ENCODE measurements at places on chromosomes 5 and 9.

DNA sequence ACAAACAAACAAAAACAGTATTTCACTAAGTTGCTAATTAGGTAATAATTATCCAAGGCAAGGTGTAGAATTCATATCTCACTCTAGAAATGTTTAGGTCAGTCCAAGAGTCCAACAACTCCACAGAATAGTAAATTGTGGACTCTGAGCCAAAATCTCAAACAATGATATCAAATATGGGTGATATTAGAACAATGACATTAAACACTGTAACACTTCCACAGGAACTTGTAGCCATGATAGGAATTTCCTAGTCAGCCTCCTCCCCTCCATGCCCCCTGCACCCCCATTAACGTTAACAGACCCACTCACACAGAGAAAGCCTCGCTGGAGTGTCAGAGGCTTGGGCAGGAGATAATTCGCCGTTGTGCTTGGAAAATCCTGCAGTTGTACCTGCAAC is 305.0 kb upstream of the PIK3R1 start:
- DNase-seq, result no peak

DNA sequence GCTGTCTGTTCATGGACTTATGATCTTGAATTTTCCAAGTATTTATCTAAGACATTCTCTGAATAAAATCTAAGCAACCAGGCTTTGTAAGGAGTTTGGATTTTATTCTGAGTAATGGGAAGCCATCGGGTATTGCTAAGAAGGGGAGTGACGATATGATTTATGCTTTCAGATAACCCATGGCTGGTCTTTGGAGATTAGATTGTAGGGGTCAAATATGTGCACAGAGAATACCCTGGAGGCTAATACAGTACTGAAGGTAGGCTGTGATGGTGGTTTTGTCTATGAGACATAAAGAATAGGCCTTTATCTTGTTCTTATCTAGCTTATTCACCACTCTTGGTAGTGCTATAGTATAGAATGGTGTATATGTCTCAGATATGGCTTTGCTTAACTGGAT is 60.0 kb upstream of the C5orf46 start:
- DNase-seq, result no peak

DNA sequence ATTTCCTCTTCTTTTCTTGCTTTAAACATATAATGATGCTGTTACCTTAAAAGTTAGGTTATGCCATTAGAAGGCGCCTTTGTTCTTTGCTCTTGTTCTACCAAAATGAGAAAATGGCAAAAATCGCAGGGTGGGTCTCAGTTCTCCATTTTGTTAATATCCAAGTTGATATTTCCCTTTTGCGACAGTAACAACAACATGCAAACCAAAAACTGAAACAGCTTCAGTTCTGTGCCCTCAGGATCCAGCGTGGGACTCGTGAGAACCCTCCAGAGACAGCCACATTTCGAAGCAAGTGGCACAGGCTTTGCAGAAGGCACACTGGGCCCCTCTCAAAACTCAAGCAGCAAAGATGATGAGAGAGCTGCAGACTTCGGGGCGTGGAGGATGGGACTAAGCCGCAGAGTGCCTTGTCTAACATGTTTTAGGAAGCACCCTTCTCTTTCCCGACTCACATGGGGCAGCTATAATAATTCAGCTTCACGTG is 33.0 kb upstream of the LCP2 start:
- no peak for DNase-seq

DNA sequence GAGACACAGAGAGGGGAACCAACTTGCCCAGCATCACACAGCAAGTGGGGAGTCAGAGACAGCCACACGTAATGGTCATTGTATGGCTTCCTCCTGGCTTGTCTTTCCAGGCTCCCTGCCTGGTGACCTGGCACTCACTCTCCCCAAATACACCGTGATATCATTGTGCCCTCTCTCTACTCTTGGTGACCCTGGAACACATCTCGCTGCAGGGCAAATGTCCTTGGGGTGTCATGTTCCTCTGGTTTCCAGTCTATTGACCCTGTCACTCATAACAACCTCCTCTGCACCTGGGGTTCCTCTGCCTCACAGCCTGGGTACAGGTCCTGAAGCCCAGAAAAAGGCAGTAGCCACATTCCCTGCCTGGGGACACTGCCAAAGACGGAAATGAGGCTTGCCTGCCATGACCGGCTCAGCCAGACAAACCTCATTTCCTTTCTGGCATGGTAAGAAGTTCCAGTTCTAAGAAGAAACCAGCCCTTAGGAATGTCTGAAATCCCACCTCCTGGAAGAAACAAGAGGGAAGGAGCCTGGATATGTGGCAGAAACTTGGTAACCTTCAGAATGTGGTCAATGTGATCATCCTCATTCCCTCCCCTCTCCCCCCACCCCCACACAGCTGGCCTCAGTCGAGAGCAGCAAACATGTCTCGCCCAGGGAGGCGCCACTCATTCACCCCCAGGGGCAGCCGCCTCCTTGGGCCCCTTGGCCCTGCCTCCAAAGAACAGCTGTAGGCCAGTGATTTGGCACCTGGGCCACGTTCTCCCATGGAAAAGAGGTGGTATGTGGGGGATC is 30.6 kb upstream of the SMU1 start:
- DNase-seq, result no peak

DNA sequence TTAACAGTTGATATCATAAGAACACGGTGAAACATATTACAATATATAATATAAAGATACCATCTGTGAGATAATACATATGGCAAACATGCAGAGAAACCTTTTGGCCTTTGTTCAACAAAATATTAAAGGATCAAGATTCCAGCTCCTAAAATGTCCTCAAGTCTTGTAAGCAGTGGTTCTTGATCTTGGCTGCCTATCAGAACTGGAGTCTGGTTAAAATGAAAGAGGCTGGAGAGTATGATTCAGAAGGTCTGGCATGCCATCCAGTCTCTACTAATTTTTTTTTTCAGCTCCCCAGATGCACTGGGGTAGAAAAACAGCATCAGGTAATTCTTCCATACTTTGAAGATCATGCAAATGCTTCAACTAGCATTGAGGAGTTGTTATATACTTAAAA is 83.2 kb downstream of the TNC start:
- DNase-seq, result no peak

DNA sequence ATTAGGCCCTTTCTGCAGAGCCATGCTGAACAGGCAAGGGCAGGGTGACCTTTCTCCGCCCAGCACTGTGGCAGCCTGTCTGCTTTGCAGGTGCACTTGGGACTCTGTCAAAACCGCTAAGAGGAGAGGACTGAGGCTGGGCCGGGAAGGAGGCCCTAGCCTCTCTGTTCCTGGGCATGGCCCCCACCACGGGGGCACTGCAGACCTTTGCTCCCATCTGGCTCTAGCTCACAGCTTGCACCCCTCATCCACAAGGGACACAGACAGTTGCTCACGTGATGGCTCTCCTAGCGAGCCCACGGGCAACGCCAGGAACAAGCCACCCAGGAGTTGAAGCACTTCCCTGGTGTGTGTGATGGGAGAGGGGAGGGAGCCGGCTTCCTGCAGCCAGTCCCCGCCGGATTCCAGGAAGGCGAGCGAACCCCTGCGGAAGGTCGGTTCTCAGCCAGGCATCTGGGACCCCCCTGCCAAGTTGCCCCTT is 43.0 kb upstream of the FCN1 start:
- DNase-seq, result no peak

- DNase-seq, result no peak
Measured at GRCh38 chr9:114804505-114804904, 1.3 kb downstream of the TNFSF15 start.

- no peak for DNase-seq
Measured at GRCh38 chr5:82387001-82387818, 109.1 kb upstream of the RPS23 start.

DNA sequence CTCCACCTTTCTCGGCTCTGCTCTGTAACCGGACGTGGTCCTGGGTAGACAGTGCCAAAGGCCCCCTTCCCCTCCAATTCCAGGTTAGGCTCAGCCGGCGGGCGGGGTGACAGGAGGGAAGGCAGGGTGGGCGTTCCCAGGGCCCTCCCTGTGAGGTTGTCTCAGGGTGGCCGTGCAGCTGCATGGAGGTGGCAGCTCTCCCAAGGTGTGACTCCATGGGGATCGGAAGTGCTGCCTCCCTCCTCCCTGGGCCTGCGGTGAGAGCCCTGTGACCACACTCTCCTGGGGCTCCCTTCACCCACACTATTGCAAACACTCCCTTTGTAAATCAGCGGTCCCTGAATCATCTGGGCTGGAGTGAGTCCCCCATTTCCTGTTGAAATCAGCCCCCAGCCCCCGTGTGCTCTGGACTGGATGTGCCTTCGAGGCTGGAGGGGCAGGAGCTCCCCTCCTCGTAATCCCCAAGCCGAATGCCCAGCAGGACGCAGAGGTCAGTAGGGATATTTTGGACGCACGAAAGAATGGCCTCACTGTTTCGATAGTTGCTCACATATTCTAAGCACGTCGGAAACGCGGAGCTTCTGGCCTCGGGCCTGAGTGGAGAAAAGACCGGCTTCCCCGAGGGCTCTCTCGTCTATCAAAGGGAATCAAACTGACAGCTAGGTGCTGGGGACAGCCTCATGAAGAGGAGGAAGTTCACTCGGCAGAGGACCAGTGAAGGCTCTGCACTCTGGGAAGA is 107.6 kb upstream of the COL5A1 start:
- DNase-seq, result no peak

DNA sequence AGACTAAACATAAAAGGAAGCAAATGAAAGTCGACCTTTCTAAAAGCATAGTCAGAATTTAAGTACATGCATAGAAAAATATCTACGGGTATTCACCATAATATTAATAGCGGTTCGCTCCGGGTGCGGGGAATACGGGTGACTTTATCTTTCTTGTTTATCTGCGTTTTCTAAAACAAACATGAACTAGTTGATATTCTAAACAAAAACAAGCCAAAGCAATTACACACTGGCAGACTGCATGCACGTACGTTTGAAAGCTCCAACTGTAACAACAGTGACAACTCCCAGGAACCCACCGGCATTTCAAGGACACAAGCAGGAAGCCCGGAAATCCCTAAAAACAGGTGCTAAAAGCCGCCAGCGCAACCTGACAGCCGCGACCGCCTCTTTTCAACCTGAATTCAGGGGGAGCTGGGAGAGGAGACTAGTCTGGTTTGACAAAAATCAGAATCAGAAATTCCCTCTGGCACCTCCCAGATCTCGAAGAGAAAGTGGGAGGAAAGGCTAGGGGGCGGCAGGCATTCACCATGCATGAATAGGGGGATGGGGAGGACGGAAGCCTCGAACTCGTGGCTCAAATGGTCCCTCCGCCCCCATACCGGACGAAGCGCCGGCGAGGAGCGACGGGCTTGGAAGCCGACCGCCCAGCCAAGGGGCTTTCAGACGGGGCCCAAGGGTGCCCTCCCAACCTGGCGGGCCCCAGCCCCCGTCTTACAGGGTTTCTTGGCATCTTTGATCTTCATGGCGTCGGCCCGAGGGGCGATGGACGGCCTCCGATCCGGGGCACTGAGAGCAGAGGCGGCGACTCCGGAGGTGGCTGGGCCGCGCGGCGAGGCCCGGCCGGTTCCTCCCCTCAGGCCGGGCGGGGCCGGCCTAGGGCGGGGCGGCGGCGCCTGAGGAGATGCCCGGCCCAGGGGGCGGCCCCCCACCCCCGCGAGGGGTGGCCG is at the start of gene PANK3:
TSS of gene PANK3 (minus strand) at position 831 of the 950 bp plus-strand sequence. CDS start at position 746, 85 bp downstream.
- no peak for DNase-seq

- DNase-seq, result no peak
Measured at GRCh38 chr5:102809033-102809432, 53.9 kb downstream of the PAM start.

DNA sequence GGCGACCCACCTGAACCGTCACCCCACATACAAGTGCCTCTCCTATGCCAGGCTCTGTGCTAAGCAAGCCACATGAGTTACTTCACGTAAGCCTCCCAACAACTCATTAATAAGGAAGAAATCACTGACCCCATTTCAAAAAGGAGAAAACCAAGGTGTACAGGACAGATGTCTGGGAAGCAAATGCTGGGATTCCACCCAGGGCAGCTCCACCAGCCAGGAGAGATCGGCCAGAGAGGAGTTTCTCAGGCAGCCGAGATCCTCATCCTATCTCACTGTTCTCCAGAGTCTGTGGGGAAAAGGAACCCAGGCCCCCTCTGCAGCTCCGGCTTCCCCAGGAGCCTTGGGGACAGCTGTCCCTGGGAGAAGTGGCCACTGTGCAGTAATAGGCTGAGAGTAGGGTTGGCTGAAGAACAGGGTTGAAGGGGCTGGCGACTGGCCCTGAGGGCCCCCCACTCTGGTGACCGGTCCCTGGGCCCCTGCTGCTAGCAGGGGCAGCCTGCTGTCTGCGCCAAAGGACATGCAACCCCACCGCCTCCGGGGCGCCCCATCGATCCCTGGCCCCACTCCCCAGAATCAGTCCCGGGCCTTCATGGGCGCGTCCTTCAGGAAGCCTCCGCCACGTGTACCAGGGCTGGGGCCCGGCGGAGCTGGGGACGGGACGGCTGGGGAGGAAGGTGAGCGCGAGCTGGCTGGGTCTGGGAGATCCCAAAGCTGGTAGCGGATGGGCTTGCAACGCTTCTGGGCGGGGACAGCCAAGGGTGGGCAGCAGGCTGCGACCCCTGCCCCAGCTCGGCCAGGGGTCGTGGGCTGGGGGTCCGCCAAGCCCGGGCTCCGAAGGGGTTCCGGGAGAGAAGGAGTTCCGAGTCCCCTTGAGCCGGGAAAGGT is 44.1 kb upstream of the STXBP1 start:
- no peak for DNase-seq

DNA sequence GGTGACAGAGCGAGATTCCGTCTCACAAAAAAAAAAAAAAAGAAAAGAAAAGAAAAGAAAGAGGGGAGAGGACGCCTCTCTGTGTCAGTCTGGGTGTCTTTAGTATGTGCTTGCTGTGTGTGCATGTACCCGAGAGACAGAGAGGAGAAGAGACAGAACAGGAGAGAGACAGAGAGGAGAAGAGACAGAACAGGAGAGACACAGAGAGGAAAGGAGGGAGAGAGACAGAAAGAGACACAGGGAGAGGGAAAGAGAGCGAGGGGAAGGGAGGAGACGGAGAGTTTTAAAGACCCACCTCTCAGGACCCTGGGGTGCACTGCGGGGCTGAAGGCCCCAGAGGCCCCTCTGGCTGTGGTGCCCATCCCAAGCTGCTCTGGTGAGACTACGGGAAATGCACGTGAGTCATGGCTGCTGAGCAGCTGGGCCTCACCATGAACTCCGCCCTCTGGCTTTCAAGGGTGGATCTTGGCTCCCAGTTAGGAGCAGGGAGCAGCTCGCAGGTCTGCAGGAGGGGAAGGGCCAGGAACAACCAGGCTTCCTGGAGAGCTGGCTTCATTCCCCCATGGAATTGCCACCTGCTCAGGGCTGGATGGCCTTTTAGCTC is 7.9 kb downstream of the SLC6A3 start:
- DNase-seq, result no peak

DNA sequence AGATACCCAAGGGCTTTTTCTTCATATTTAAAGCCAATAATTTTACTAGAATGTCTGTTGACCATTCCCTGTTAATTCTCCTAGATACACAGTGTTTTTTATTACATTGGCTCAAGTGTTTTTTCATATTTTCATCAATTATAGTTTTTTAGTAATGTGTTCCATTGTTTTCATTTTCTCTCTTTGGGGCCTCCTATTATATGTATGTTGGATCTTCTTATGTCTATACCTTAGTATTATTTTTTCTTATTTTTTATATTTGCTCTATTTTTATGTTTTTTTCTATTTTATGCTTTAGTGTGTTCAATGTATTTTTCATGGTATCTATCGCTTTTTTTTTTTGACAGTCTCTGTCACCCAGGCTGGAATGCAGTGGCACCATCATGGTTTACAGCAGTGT is 7.5 kb downstream of the KIAA1958 start:
- DNase-seq, result no peak

GRCh38 chr5:133051061-133051541 is 712 bp upstream of the HSPA4 start:
- no peak for DNase-seq

All from activated CD8-positive, alpha-beta memory T cell treated with anti-CD3 and anti-CD28 coated beads for 1 hour (primary cell).